ENCODE measurements at places on chromosomes 6 and 20.

GRCh38 chr6:34819571-34820480 lies 27.9 kb downstream of the BLTP3A start:
- no peak for DNase-seq

GRCh38 chr20:33985830-33986229 lies 7.9 kb upstream of the RALY start:
- DNase-seq = no peak

DNA sequence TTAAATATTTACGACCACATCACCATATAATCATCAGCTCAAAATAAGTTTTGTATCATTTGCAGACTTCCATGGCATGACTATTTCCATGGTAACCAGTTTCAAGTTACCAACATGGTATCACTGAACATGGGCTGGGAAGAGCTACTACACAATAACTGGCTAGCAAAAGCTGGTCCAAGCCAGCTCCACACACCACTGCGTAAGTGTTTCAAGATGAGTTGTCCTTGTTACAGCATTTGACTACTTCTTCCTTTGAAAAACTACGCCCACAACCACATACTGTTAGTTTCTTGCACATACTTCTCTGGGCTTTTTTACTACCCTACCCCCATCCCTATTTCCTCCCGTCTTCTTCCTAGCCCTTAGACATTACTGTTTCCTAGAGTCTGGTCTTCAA lies 8.5 kb downstream of the CD164 start:
- no peak for DNase-seq

GRCh38 chr20:21971436-21971835 lies 266.0 kb downstream of the PAX1 start:
- DNase-seq = no peak

- no peak for DNase-seq
Measured at GRCh38 chr6:132167929-132168892, 217.0 kb upstream of the CCN2 start.

DNA sequence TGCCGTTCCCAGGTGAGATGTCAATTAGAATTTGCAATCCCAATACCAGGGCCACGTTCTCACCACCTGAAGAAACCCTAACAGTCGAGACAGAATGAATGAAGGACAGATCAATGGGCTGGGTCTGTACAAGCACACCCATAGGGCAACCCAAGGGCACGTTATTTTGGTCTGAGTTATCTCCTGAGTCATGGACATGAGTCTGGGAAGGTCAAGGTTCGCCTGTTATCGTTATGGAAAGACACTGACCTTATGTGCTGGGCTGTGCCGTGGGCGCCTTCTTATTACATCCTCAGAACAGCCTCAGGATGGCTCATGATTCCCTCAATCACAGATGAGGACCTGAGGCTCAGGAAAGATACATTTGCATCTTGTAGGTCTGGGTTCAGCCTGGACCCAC lies 175.0 kb upstream of the SULF2 start:
- no peak for DNase-seq

- no peak for DNase-seq
Measured at GRCh38 chr6:7267466-7268091, 45.4 kb downstream of the SSR1 start.

DNA sequence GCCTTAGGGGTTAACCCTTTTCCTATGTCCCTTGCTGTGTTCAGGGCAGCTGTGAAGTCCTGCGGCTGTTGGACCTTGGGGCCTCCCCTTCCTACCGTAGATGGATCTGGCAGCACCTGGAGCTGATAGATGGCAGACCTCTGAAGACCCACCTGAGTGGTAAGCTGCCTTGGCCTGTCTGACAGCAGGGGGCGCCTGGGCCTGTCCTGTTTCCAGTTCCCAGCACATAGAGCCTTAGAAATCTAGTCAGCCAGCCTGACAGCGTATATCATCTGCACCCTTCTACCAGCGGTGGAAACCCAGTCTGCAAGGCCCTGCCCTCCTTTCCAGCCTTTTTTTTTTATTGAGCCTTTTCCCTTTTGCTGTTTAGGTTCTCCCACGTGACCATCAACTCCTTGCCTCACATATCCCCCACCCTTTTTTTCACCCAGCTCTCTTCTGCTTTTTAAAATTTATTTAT lies 26.6 kb downstream of the CNBD2 start:
- DNase-seq = peak; percentile 57

GRCh38 chr6:114039841-114040240 lies 68.9 kb upstream of the HDAC2 start:
- no peak for DNase-seq

- DNase-seq = no peak
Measured at GRCh38 chr6:97586344-97586743, 303.3 kb upstream of the MMS22L start.

DNA sequence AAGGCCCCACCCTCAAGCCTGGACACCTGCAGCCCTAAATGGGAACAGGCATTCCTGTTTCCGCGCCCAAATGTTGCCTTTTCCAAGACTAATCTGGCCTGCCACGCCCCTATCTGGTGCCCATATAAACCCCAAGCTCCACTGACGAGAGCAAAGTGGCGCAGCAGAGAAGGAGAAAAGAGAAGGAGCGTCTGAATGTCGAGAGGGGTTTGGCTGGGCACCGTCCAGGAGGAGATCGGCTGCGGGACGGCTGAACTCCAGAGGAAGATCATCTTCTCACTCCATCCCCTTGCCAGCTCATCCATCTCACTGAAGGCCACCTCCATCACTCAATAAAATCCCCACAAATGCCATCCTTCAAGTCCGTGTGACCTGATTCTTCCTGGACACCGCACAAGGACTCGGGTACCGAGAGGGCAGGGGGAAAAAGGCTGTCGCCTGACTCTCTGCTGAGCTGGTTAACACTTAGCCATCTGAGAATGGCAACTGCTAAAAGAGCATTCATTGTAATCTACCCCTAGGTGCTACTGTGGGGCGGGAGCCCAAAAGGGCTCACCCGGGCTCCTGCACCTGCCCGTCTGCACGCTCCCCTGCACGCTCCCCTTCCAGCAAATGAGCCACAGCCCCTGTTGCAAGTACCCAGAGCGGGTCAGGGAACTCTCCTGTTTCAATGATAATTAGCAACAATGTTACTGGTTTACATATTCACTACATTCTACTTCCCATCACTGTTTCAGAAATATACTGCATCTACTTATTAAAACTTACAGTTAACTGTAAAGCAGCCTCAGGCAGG lies 23.5 kb downstream of the TAF4 start:
- DNase-seq = no peak

- DNase-seq = no peak
Measured at GRCh38 chr6:19501737-19502245, 335.4 kb upstream of the ID4 start.

- DNase-seq = no peak
Measured at GRCh38 chr6:69022993-69023392, 387.9 kb downstream of the ADGRB3 start.

DNA sequence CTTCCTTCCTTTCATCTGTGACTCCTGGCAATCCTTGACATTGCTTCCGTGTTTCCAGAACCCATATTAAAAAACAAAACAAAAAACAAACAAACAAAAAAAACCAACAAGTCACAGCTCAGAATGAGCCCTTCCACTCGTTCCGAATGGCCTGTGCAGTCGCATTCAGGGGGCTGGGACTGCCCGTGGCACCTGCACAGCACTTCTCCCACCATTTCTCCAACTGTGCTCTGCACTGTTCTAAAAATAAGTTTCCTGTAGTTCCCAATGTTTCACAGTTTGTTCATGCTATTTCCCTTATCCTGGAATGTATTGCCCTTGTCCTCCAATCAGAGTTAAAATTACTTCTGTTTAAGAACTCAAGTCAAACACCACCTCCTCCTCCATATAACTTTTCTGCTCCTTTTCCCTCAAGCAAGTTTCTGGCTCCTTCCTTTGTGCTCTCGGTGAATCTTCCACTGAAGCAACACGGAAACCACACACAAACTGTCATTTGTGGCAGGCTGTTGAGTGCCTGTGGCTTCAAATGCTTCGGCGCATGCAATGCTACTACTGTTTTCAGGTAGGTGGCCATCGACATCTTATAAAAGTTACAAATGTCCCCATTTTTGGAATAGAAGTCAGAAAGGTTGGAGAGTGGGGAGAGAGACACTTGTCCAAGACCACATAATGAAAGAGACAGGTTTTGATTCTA lies 57.7 kb downstream of the PDE10A start:
- no peak for DNase-seq

DNA sequence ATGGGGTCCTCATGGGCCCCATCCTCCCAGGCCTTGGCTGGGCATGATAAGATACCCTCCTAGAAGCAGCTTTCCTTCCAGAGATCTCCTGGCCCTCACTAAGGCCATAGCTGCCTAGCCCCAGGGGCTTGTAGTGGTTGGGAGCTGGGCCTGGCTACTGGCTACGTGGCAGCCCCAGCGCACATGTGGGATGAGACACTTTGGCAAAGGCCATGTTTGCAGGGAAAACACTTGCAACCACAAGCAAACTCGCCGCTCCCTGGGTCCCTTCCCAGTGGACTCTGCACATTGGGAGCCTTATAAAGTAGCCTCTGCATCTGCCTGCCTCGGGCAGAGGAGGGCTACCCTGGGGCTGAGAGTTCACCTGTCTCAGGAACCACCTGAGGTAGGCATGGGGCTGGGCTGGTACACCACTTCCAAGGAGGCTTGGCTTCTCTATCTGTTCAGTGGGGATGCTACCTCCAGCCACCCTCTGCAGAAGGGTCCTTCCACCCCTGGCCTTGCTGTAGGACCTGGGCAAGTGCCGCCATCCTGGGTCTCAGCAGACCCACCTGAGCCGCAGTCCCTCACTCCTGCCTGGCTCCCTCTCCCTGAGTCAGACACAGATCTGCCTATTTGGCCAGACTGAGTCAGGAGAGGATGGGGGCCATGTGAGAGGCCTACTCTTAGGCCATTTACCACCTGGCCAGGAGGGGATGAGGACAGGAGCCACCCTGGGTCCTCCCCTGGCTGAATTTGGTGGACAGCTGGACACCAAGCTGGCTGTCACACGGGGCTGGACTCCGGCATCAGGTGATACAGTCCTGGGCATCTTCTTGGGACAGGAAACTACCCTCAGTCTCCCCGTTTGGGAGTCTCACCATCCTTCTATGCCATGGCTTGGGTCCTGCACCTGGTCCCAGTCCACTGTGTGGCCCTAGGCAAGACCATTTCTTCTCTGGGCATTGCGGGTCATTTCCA lies at the start of gene BPIFB2:
Gene BPIFB2, plus strand, starts transcription at position 329 of the 960 bp plus-strand sequence. CDS start 871 bp downstream, outside the sequence.
- DNase-seq = no peak

- DNase-seq = no peak
Measured at GRCh38 chr6:72422171-72422570, 199.7 kb upstream of the KCNQ5 start.

DNA sequence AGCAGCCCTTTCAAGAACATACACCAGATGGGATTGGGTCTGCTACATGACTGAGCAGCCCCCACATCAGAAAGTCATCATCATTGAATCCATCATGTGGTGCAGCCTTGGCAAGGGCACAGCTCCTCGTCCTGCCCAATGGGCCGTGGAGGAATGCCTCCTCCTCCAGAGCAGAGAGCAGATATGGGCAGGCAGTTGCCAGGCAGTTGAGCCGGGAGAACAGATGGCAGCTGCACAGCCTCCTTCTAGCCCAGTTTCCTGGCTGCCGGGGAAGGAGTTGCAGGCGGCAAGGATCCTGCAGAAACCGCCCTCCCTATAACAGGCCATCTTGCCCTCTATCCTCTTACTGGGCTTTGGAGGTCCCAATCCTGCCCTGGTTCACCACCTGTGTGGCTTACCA lies 11.9 kb upstream of the ZFAND3 start:
- DNase-seq = no peak

DNA sequence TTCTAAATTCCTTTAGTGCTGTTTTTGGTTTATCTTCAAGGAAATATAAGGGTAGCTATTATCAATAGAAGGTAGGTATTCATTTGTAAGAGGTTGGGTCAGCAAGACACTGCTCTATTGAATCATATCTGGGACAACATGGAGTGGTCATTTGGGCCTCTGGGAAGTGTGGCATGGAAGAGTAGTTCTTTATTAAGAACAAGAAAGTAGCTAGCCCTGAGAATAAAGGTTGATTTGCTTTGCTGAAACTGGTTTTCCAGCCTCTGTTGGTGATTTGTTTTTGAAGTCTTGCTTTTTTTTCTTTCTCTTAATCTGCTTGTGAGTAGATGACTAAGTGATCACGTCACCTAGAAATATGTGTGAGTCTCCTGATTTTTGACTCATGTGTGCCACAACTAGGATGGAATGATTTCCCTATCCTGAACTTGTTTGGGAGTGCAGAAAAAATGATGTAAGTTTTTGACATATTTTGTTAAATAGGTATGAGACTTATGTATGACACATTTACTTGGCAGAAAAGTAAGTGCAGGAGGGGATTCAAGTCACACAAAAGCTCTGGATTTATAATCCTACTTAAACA lies 381.8 kb downstream of the CENPW start:
- no peak for DNase-seq

DNA sequence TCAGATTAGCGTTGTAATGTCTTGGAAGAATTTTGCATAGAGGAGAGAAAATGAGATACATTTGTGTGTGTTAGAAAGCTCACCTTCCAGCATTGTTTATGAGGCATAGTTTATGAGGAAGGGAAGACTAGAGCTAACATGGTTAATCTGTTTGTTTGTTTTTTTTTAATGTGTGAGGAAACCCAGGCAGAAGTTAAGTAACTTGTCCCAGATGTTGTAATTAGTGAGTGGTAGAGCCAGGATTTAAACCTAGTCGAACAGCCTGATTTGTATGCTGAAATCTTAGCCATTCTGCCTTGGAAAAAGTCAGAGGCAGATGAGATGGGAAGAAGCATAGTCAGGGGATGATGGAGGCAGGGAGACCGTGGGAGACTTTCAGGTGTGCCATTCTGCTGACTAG lies 29.1 kb downstream of the NDUFAF5 start:
- no peak for DNase-seq

- no peak for DNase-seq
Measured at GRCh38 chr6:70375882-70376281, 37.4 kb upstream of the FAM135A start.

DNA sequence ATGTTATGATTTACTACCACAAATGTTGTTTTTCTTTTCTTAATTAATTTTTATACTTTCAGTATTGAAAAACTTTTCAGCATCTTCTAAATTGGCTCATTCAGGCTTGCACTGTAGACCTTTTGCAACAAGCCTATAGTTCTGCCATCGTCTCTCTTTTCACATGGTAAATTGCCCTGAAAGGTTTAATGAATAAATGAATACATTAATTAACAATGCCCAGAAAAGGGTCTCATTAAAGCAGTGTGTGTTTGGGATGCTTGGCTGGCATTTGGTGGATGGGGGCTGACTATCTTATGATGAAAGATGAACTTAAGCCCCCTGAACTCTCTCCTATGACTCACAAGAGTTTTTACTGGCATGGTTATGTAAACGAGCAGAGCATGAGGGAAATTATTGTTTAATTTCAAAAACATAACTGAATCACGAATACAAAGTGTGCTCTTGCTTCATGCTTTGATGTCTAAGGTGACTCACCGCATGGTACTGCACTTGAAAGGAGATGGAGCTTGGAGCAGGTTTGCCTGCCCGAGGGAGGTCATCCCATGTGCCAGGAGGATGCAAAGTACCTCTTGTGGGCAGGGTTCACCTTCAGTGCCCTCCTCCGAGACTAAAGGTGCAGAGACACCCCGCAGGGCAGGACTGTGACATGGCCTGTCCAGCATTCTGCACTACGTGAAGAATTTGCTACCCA lies 13.8 kb upstream of the PCK1 start:
- DNase-seq = no peak

- no peak for DNase-seq
Measured at GRCh38 chr6:6842291-6842690, 253.8 kb downstream of the LY86 start.

- DNase-seq = no peak
Measured at GRCh38 chr20:7657569-7657968, 282.7 kb downstream of the HAO1 start.

Measured in T-helper 17 cell (primary cell).